Lower leg skin (tissue), 4 donors: ENCODE measurements at places on chromosomes 1 and 21. TPM values are rescaled to one million over a fixed set of nuclear protein-coding genes. Genes with fewer than 3 reads are reported as not detected.

DNA sequence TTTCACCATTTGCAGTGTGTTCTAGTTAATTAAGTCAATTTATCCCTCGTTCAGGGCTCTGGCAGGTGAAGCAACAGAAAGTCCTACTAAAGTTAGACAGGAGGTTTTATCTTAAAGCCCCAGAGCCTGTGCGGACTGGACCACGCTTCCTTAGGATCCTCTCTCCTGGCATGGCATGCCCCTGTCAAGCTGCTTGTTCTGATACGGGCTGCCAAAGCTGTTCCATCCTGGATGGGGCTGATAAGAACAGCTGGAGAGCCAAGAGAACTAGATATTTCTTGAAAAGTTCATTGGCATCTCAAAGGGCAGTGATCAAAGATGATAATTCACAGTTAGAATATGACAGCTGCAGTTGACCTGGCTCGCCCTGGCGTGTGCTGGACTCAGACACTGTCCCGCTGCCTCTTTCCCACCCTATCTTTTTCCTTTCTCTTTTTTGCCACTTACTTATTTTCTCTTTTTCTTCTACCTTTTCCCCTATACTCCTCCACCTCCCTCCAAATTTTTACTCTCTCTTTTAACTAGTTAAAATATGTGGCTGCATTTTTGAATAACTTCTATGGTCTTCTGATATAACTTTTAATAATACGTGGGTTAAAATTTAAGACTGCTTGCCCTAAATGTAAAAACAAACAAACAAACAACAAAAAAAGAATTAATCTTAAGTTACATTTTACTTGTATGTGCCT lies 96.7 kb downstream of the ABCA4 start:
- no peak for DNase-seq

DNA sequence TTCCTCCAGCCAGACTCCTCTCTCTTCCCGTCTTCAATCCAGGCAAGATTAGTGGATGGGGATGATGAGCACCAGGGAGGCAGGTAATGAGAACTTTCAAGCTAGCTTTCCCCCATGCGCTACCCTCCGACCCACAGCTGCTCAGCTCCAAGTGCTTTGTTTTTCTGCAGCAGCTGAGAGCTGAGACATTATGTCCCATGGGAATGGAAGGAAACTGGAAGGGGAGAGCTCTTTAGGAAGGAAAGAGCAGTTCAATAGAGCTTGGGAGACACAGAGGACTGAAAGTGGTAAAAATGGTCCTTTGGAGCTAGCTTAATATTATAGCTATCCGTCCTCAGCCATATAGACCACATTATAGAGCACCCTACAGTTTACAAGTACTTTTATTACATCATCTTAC lies 39.8 kb downstream of the RAB3B start:
- no peak for DNase-seq

- DNase-seq: no peak
Observed at GRCh38 chr1:86775395-86775794, 71.0 kb downstream of the SH3GLB1 start.

DNA sequence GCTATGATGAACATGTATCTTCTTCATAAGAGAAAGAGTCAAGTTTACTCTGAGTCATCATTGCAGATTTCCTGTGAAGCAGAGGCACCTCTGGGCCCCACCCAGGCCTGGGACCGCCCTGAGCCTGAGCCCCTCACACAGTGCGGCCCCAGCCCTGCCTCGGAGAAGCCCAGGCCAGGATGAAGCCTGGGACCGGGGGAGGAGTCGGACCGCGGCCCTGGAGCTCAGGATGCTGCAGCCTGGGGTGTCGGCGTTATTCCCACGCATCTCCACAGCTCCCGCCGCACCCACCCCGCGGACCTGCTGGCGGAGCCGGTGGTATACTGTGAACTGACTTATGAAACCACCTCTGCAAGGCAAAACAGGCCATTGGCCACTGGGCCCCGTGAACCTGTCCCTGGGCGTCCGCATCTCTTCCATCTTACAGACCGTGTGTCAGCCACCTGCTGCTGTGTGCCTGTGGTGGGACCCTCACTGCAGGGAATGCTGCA lies 2.4 kb upstream of the COL6A1 start:
- no peak for DNase-seq

DNA sequence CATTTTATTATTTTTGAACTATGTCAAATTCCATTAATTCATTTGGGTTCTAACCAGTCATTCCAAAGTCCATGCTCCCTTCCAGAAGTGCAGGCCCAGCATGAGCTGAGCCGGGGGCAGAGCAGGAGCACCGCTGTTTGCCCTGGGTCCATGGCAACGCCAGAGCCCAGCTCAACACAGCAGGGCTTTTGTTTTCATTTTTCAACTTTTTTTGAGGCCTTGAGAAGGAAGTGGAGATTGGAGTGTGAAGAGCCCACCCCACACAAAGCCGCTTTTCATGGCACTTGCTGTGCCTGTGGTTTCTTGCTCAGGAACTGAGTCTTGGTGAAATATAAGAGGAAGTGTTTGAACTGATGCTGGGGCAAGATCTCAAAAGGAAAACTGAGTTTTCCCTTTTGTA lies 13.2 kb upstream of the PRMT2 start:
- no peak for DNase-seq

Gene ADGRL4
- total RNA-seq: 16.6 TPM
